Aorta (tissue), 5 donors: ENCODE measurements at places on chromosomes 11 and 22. TPM values are rescaled to one million over a fixed set of nuclear protein-coding genes. Genes with fewer than 3 reads are reported as not detected.

GRCh38 chr22:19918332-19919106 is 23.1 kb upstream of the COMT start:
- DNase-seq = no peak

- DNase-seq = no peak
Observed at GRCh38 chr22:40189997-40190396, 12.3 kb downstream of the TNRC6B start.

DNA sequence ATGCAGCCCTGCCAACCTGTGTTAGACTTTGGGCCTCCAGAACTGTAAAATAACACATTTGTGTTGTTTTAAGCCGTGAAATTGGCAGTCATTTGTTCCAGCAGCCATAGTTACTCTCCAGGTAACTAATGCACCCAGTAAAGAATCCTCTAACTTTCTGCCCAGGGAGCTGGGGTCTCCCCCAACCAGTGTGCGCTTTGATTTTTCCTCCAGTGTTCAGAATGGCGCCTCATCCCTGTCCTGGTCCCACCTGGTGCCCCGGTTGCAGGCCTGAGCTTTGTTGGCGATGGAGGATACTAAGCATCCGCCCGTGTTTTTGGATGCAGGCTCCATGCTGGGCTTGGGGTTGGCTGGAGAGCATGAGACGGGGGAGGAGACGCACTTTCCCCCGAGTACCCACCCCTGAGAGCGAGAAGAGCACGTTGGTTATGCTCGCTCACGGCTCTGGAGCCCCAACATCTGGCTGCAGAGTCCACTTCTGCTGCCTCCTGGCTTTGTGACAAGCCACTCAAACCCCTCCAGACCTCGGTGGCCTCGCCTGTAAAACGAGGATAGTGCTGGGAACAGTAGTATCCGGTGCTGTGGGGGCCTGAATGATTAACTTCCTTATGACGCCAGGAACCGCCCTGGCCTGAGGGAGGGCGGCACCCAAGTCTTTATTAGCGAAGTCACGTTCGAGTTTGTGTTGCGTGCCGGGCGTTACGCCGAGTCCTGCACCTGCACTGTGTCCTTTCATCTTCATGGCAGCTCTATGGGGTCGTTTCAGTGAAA is 25.8 kb downstream of the MRGPRD start:
- DNase-seq = no peak

DNA sequence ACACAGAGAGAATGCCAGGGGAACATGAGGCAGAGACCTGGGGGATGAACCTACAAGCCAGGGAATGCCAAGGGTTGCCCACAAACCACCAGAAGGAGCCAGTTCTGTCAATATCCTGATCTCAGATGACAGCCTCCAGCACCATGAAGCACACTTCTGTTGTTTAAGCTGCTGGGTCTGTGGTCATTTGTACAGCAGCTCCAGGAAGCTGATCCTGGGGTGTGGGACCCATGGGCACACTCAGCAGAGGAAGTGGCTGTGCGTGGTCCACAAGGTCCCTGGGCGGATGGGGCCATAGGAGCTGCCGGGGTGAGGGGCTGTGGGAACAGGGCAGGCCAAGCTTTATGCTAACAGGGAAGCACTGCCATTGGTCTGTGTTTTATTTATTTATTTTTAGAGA is 12.1 kb downstream of the PPM1F start:
- DNase-seq = peak; percentile 72

GRCh38 chr11:26958702-26959049 is 35.2 kb upstream of the FIBIN start:
- no peak for DNase-seq

DNA sequence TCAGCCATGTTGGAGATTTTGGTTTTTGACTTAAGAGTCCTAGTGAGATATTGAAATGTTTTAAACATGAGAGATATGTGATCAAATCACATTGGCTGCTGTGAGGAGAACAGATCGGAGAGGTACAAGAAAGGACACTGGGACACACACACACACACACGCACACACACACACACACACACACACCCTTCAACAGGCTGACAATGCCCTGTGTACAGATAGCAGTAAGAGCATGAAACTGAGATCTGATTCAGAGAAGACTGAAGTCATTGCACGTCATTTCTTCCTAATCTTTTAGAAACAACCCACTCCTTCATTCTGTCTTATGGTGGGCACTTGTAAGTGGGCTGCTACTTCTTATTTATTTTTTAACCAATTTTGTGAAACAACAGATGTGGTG is 200.5 kb upstream of the E2F8 start:
- DNase-seq = no peak

DNA sequence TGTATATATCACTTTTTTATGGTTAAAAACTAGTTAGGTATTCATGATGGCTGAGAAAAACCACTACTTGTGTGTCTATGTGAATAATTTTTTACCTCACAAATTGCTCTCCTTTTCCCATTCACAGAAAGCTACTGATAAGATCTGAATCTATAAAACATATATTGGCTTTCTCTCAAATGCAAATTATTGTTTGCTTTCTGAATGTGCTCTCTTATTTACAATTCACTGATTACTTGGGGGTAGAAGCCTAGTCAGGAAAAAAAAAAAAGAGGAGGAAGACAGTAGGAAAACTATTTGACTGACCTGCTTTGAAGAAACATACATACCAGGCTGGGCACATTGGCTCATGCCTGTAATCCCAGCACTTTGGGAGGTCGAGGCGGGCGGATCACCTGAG is 20.5 kb downstream of the PGM2L1 start:
- DNase-seq = no peak

- no peak for DNase-seq
Observed at GRCh38 chr11:555780-556661, 4.5 kb downstream of the LMNTD2 start.

DNA sequence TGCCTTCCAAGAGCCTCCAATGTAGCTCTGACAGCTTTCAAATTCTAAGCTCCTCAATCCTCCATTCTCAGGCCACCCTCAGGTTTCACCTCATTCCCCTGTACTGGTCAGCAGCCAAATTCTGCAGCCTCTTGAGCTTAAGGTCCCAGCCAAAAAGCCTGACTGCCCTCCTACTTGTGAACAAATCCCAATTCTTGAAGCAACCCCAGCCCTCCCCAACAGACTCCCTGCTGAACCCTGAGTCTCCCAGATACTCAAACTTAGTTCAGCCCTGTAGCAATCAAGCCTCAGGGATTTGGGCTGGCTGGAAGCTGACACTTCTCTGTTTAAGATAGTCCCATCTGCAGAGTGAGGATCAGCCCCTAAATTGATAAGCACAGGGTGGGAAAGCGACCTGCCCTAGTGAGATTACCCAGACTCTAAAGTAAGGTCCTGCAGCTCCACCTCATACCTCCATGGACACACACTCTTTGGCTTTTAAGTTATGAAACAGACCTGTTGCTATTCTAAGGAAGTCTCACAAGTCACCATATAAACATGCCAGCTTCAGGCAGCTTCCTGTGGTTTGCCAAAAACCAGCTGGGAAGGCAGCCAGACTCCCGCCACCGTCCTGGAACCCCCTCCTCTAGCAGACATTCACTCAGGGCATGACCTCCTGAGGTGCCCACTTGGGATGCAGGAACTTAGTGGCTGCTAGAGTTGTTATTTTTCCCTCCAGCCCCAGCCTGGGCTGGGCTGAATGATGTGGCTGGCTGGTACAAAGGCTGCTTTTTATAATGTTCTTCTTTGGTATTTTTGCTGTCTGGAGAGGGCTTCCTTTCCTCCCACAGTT is 82.5 kb upstream of the PICALM start:
- DNase-seq = peak; percentile 90

DNA sequence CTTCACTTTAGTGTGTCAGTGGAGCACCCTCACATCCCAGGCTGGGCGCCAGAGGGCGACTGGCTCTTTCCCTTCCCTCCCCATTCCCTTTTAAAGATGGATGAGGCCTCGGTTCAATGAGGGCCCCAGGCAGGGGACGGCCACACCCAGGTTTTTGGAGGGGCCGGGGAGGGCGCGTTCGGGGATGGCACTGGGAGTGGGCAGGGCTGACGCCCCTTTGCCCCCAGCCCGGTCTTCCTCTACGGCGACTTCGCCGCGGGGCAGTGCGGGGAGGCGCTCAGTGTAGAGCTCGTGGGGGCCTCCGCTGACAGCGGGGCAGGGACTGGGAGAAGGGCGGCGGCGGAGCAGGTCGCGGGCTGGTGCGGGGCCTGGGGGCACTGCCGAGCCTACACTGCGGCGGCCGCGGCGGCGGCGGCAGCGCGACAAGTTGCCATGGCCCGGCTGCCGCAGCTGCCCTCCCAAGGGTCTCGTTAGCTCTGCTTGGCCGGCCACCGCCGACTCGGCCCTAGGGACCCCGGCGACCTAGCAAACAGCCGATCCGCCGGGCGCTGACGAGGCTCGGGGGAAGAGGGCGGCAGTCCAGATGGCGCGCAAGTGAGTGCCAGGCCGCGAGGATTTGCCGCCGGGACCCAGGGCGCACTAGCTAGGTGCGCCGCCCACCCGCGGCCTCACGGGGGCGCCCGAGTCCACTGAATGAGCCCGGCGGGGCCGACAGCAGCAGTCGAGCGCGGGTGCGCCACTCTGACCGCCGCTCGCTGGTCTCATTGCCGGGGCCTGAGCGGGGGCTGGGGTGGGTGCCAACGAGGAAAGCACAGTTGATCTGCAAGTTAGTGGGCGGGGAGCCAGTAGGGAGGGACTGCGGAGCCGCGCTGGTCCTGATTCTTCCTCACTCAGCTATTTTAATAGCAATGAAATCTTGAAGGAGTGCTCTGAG is 92.7 kb downstream of the RRM1 start:
- DNase-seq = peak; percentile 96

DNA sequence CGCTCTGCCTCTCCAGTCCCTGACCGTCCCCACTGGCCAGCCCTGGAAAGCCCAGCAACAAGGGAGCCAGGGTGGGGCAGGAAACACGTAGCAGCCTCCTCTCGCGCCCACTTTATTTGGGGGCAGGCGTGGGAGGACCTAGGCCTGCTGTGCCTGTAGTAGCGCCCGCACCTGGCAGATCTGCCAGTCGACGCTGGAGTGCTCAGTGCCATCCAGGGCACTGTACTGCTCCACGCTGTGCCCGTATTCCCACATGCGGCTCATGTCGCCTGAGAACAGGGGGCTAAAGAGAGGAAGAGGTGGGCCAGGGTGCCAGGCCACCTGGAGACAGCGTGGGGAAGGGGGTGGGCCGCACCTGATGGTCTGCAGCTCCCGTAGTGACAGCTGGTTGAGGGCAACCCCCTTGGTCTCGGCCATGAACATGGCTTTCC is 17.0 kb upstream of the DRICH1 start:
- DNase-seq = no peak

- peak; percentile 93 for DNase-seq
Observed at GRCh38 chr11:69540118-69541000, 58.9 kb downstream of the LINC01488 start.

DNA sequence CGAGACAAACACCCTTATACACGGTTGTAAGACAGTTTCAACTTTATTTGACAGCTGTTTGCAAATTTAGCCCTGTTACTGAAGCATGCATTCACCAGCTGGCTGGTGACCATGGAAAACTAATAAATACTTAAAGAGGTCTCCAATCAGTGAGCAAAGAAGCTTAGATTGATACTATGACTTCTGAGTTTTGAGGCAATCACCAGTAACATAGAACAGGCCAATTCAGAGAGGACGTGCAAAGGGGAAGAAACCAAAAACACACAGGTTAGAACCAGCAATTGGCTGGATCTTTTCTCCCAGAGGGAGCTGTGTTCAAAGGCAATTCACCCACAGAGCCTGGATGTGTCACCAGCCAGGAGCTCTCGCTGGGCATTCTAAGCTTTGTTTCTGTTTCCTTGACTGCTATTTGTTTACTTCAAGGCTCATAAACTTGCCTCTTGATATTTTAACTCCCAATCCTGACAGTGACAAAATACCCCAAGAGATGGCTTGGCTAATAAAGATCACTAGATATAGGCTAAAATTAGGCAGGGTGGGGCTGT is 113.6 kb upstream of the MTMR2 start:
- no peak for DNase-seq

- no peak for DNase-seq
Observed at GRCh38 chr22:28132466-28132865, 213.4 kb upstream of the PITPNB start.

GRCh38 chr22:46862418-46863324 is 100.2 kb downstream of the TBC1D22A start:
- no peak for DNase-seq

DNA sequence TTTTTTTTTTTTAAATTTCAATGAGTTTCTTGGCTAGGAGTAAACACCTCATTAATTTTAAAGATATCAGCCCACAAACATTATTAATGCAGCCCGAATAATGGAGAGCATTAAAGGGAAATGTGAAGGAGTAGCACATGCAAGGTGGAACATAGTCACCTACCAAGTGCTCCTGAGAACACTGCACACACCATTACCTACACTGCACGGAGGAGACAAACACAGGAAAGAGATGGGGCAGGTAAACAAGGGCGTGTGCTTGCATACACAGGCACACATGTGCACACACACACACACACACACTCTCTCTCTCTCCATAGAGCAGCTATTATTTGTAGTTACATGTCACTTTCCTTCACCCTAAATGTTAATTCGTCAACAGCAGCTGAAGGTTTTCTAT is 30.2 kb downstream of the HTR3B start:
- DNase-seq = no peak

GRCh38 chr11:95156133-95156721 is 66.6 kb downstream of the ENDOD1 start:
- no peak for DNase-seq

- no peak for DNase-seq
Observed at GRCh38 chr11:76830639-76831327, 29.9 kb upstream of the ACER3 start.

DNA sequence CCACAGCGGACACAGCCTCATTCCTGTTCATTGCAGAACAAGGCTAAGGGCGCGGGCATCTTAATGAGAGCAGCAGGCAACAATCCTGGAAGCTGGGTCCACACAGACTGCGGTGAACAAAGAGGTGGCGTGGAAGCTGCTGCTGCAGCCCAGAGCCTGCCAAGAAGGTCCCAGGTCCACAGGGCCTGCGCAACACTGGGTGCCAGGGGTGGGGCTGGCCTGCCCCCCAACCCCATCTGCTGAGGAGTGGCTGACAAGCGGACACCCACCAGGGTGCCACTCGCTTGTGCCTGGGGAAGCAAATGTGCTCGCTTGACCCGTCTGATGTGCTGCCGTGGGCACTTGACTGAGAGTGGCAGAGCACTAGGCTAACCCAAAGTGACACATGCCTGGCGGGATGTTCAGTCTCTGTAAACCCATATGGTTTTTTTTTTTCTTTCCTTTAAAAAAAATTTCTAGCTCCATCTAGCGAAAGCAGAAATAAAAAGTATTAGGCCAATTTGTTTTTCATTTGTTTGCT is 83.2 kb upstream of the PITPNB start:
- DNase-seq = no peak

DNA sequence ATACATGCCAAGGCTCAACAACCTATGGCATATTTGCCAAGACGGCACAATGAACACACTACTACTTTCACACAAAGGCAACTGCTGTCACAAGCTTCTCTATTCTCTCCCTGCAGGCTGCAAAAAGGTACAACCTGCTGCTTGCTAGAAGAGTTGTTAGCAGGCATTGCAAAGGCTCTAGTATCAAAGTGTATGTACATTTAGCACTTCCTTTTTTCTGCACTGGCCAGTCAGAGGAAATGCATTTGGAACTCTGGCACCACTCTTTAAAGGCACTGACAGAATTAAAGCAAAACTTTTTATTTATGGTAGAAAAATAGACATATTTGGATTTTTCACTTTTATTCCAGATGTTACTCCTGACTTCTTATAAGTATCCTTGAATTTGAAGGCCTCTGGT is 125.9 kb downstream of the CWF19L2 start:
- DNase-seq = no peak

GRCh38 chr11:110797453-110797852 is 85.2 kb upstream of the ARHGAP20 start:
- no peak for DNase-seq

- DNase-seq = peak; percentile 91
Observed at GRCh38 chr22:37563153-37564081, 3.1 kb downstream of the CDC42EP1 start.

TREH gene
- total RNA-seq = not detected

DKK3 gene
- 313 TPM for total RNA-seq

LRRC32 gene
- 174 TPM for total RNA-seq

OR6A2 gene
- not detected for total RNA-seq
